ENCODE measurements at places on chromosomes 1 and 21.

GRCh38 chr1:162605225-162605927 lies 26.9 kb upstream of the DDR2 start:
- DNase-seq = peak; percentile 65

GRCh38 chr1:26166719-26167281 lies 2.0 kb downstream of the C1orf232 start:
- DNase-seq = no peak

- DNase-seq = no peak
Measured at GRCh38 chr1:11519629-11520031, 40.7 kb downstream of the DISP3 start.

DNA sequence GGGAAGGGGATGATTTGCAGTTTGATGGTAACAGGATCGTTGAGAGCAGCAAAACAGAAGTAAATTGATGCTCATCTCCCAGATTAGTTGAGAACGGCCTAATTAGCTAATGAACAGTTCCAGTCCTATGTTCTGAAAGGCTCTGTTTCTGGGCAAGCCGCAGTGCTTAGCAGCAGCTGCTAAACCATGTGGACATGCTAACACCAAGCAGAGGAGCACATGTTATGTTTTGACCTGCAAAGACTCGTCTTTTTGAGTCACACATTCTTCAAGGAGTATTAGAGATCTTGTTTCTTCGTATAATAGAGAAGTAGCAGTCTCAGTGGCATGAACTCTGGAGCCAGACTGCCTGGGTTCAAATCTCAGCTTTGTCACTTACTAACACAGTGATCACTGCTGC lies 58.1 kb downstream of the CACNA1E start:
- no peak for DNase-seq

- DNase-seq = no peak
Measured at GRCh38 chr1:222290866-222291265, 257.0 kb downstream of the HHIPL2 start.

- DNase-seq = no peak
Measured at GRCh38 chr1:99397029-99397428, 132.7 kb downstream of the PLPPR4 start.

DNA sequence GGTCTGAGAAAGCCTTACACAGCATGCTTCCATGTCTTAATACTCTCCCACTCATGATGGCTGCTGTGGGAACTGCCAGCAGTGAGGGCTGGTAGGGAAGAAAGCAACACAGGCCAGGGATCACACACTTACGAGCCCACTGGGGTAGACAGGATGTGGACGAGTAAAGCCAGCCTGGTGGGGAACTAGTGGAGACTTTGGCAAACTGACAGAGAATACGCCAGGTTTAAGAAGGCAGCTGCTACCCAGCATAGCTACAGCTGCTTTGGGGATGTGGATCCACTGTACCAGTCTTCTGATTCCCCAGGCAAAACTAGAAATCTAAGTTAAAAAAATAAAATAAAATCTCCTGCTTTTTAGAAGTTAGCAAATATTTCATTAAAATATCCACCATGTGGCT lies 664.0 kb downstream of the SMYD3 start:
- DNase-seq = no peak
